Osteocyte (in vitro differentiated cells): ENCODE measurements at places on chromosomes 11 and 22. TPM values are rescaled to one million over a fixed set of nuclear protein-coding genes. Genes with fewer than 3 reads are reported as not detected.

DNA sequence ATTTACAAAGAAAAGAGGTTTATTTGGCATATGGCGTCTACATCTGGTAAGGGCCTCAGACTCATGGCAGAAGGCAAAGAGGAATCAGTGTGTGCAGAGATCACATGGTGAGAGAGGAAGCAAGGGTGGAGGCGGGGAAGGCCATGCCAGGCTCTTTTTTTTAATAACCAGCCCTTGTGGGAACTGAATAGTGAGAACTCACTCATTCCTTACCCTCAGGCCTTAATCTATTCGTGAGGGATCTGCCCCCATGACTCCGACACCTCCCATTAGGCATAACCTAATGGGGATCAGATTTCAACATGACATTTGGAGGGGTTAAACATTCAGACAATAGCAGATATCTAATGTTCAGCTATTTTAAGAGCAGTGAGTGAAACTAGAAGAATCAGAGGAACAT, 55.7 kb downstream of the ATM start:
- peak overlapping the region; percentile 59 for H3K27ac ChIP-seq
- H3K4me1 ChIP-seq, result peaks cover 14% of the 10 kb centered on the region
- H3K36me3 ChIP-seq, result peaks cover 63% of the 10 kb centered on the region
- H3K4me3 ChIP-seq, result no peak overlapping the region
- no peaks in the 10 kb centered on the region for H3K27me3 ChIP-seq

DNA sequence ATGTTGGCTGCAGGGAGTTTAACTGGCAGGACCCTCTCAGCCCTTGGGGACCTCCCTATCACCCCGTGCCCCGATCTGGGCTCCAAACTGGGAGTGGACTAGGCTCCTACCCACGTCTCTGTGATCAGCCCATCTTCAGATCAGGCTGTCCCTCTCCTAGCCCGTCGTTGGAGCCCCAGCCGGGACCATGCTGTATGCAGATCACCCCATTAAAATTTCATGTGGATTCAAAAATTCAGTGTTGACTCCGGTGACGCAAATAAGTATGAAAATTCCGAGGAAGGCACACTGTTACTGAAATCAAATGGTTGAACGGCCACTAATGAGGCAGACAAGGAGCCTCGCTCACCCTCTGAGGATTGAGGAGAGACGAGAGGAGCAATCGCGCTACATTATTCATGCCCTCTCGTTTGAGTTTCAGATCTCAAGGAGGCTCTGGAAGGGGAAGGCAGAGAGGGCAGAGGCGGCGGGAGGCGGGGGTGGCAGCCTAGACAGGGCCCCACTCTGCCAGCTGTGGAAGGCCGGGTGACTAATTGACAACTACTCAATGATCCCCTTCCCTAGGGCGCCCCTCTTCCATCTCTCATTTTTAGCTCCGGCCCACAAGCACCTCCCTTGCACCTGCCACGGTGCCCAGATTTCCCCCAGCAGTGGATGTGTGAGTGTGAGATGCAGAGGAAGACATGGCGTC, 255.4 kb downstream of the MIAT start:
- no peaks in the 10 kb centered on the region for H3K27me3 ChIP-seq
- H3K4me3 ChIP-seq, result no peak overlapping the region

DNA sequence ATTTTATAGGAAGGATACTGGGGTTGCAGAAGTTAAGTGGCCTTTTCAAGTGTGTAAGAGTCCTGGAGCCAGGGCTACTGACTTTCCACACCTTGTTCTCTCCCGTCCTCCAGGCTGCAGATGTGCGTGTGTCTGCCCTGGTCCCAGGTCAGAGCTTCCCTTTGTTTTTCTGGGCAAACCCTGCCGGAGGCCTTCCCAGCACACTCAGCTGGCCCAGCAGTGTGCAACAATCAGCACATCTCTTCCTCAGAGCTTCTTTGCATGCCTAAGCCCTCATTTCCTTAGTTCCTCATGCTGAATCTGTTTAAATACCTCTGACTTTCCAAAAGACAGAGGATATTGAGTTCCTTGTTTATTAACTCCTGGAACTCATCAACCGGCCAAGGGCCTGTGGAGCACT, 80.6 kb downstream of the KCNJ1 start:
- H3K36me3 ChIP-seq, result peaks cover 20% of the 10 kb centered on the region
- H3K27me3 ChIP-seq, result no peaks in the 10 kb centered on the region

- H3K4me3 ChIP-seq, result no peak overlapping the region
- H3K27me3 ChIP-seq, result no peaks in the 10 kb centered on the region
- peaks cover 2% of the 10 kb centered on the region for H3K4me1 ChIP-seq
- DNase-seq, result no peak
- H3K27ac ChIP-seq, result no peak overlapping the region
Measured at GRCh38 chr11:587546-587945, 11.3 kb downstream of the PHRF1 start.

GRCh38 chr22:31932863-31933262, 11.5 kb upstream of the YWHAH start:
- H3K4me1 ChIP-seq, result no peaks in the 10 kb centered on the region
- H3K36me3 ChIP-seq, result no peaks in the 10 kb centered on the region
- H3K27me3 ChIP-seq, result peaks cover 3% of the 10 kb centered on the region
- H3K4me3 ChIP-seq, result no peak overlapping the region
- DNase-seq, result no peak
- no peak overlapping the region for H3K27ac ChIP-seq

GRCh38 chr11:94922321-94923003, 50.9 kb downstream of the CWC15 start:
- no peak overlapping the region for H3K27ac ChIP-seq
- peaks cover 31% of the 10 kb centered on the region for H3K4me1 ChIP-seq
- H3K36me3 ChIP-seq, result no peaks in the 10 kb centered on the region

GRCh38 chr11:2858995-2859698, 26.4 kb downstream of the CDKN1C start:
- no peaks in the 10 kb centered on the region for H3K4me1 ChIP-seq
- H3K36me3 ChIP-seq, result no peaks in the 10 kb centered on the region
- no peak for DNase-seq
- H3K27ac ChIP-seq, result no peak overlapping the region

GRCh38 chr22:33569559-33569958, 350.7 kb downstream of the LARGE1 start:
- H3K4me3 ChIP-seq, result no peak overlapping the region
- peaks cover 10% of the 10 kb centered on the region for H3K4me1 ChIP-seq
- no peak overlapping the region for H3K27ac ChIP-seq
- no peak for DNase-seq

- DNase-seq, result no peak
- peaks cover 38% of the 10 kb centered on the region for H3K27me3 ChIP-seq
- no peak overlapping the region for H3K27ac ChIP-seq
Measured at GRCh38 chr22:17366329-17366728, 2.9 kb upstream of the CECR2 start.

GRCh38 chr11:128527046-128527445, 60.3 kb downstream of the ETS1 start:
- no peak overlapping the region for H3K27ac ChIP-seq
- no peak for DNase-seq
- peaks cover 37% of the 10 kb centered on the region for H3K4me1 ChIP-seq
- no peak overlapping the region for H3K4me3 ChIP-seq

- no peak for DNase-seq
- peaks cover 19% of the 10 kb centered on the region for H3K27me3 ChIP-seq
- H3K36me3 ChIP-seq, result no peaks in the 10 kb centered on the region
- peaks cover 38% of the 10 kb centered on the region for H3K4me1 ChIP-seq
- H3K27ac ChIP-seq, result no peak overlapping the region
Measured at GRCh38 chr11:130402570-130402969, 25.8 kb downstream of the ADAMTS8 start.

DNA sequence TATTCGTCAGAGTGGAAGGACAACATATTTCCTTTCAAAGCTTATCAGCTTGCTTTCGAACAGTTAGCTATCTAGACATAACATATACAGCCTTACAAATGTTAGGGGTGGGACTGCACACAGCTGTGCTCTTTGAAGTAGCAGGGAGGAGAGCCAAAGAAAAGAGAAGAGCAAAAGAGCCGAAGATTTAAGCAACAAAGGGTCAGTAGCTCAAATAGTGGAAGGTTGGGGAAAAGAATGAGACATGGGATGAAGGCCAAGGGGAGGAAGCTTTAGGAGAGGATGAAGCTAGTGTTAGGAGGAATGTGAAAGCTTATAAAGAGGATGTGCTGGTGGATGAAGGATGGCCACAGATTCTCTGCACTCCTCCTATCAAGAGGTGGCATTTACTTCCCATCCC, 31.8 kb upstream of the IGSF22 start:
- H3K4me3 ChIP-seq, result no peak overlapping the region
- H3K4me1 ChIP-seq, result no peaks in the 10 kb centered on the region
- peaks cover 7% of the 10 kb centered on the region for H3K27me3 ChIP-seq
- DNase-seq, result no peak
- H3K36me3 ChIP-seq, result no peaks in the 10 kb centered on the region

DNA sequence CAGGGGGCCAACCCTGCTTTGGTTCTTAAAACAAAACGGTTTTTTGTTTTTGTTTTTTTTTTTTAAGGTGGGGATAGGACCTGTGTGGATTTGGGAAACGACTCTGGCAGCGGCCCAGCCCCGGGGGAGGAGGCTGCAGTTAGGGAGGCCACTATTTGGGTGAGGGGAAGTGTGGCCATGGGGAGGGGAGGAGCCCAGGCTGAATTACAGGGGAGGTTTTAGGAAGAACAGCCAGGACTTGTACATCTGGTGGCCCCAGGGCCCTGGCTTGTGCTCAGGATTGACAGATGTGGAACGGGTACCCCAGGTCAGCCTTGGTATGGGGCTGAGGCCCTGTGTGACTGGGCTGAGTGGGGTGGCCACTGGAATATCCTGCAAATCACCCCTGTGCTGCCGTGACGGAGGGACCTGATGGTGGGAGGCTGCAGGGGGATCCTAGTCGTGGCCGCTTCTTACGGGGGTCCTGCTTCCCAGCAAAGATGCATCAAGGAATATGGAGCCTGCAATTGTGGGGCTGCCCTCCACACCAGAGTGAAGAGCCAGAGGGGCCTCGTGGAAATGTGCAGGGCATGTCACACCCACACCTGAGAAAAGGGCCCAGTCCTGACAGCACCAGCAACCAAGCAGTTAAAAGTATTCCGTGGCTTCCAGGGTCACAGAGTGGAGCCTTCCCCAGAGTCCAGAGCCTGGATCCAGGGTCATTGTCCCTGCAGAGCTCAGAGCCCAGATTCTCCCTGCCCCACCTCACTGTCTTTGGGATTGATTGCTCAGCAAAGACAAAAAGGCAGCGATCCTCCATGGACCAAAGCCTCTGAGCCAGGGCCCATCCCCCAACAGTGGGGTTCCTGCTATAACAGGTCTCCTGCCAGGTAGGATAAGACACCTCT, 55.2 kb upstream of the WNT7B start:
- H3K4me3 ChIP-seq, result no peak overlapping the region
- DNase-seq, result no peak
- H3K27ac ChIP-seq, result no peak overlapping the region
- no peaks in the 10 kb centered on the region for H3K27me3 ChIP-seq
- peaks cover 46% of the 10 kb centered on the region for H3K4me1 ChIP-seq
- H3K36me3 ChIP-seq, result no peaks in the 10 kb centered on the region

DNA sequence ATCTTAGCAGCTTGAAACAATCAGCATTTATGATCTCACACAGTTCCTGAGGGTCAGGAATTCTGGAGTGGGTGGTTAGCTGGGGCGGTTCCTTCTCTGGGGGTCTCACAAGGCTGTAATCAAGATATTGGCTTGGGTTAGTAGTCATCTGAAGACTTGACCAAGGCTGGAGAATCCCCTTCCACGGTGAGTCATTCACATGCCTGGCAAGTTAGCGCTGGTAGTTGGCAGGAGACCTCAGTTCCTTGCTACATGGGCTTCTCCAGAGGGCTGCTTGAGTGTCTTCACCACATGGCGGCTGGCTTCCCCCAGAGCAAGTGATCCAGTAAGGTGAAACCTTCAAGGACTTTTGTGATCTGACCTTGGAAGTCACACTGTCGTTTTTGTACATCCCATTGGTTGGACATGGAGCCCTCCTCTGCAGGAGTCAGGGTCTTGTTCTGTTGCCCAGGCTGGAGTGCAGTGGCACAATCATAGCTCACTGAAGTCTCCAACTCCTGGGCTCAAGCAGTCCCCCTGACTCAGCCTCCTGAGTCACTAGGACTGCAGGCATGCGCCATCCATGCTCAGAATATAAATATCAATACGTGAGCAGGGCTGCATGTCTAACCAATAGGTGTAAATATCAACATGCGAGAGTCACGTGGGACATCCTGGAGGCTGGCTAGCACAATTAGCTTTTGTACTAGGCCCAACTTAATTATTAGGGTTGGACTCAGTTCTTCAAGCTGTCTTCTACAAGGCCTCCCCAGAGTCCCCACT, 7.2 kb upstream of the NIPSNAP1 start:
- H3K27me3 ChIP-seq, result no peaks in the 10 kb centered on the region
- no peak for DNase-seq
- H3K27ac ChIP-seq, result no peak overlapping the region
- H3K4me3 ChIP-seq, result no peak overlapping the region
- peaks cover 3% of the 10 kb centered on the region for H3K4me1 ChIP-seq

GRCh38 chr11:10655943-10656576, 37.5 kb downstream of the IRAG1 start:
- H3K27me3 ChIP-seq, result no peaks in the 10 kb centered on the region
- peak overlapping the region; percentile 97 for H3K27ac ChIP-seq

- H3K27me3 ChIP-seq, result peaks cover 4% of the 10 kb centered on the region
- H3K36me3 ChIP-seq, result no peaks in the 10 kb centered on the region
- no peak overlapping the region for H3K27ac ChIP-seq
Measured at GRCh38 chr11:45544826-45545225, 120.6 kb downstream of the CHST1 start.

DNA sequence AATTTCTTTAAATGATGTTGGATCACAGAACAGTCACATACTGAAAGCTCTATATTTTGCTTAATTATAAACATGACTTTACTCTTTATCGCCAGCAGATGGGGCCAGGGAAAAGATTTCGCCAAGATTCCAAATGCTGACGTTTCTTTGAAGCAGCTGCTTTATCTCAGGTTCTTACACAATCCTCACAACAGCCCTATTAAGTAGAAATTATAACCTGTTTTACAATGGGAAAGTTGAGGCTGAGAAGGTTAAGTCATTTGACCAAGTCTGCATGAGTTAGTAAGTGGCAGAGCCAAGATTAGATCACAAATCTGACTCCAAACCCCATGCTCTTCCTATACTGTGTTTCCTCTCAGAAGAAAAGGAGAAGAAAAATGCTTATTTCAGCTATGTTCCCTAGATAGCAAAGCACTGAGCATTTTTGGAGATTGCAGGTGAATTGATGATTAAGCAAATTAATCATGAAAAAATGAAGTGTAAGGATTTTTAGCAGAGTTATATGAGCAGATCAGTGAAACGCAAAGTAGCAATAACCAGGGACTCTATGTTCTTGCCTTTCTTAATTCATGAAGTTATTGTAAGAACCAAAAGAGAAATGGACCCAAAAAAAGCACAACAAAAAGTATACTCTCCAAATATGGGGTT, 79.0 kb downstream of the AASDHPPT start:
- no peaks in the 10 kb centered on the region for H3K36me3 ChIP-seq
- peaks cover 26% of the 10 kb centered on the region for H3K4me1 ChIP-seq
- DNase-seq, result no peak
- no peak overlapping the region for H3K27ac ChIP-seq

- H3K4me1 ChIP-seq, result peaks cover 3% of the 10 kb centered on the region
- no peak overlapping the region for H3K27ac ChIP-seq
Measured at GRCh38 chr11:31598454-31598853, 88.9 kb downstream of the ELP4 start.

GRCh38 chr22:29879753-29880152, 3.2 kb upstream of the MTMR3 start:
- no peaks in the 10 kb centered on the region for H3K36me3 ChIP-seq
- peaks cover 15% of the 10 kb centered on the region for H3K27me3 ChIP-seq
- H3K27ac ChIP-seq, result no peak overlapping the region
- DNase-seq, result no peak
- H3K4me3 ChIP-seq, result no peak overlapping the region
- peaks cover 16% of the 10 kb centered on the region for H3K4me1 ChIP-seq

The C22orf31 gene
- not detected in 2 replicates for total RNA-seq

The MS4A7 gene
- total RNA-seq, result not detected in 2 replicates

The TUBA8 gene
- total RNA-seq, result 1.8 TPM in 2 replicates

The LMNTD2 gene
- 6.0 and 6.4 TPM in 2 replicates for total RNA-seq

The ACTN3 gene
- 0.11 TPM in 1 of 2 replicates, not detected in the other for total RNA-seq

The SCGB1A1 gene
- total RNA-seq, result not detected in 2 replicates

The OR51B2 gene
- total RNA-seq, result not detected in 2 replicates

The NUDT8 gene
- total RNA-seq, result 5.9 and 8.0 TPM in 2 replicates

The POTEH gene
- total RNA-seq, result not detected in 2 replicates

The ISX gene
- total RNA-seq, result not detected in 2 replicates
